ENCODE measurements at places on chromosomes 7 and 10.

- DNase-seq: no peak
Measured at GRCh38 chr10:81065474-81065873, 527.8 kb downstream of the SH2D4B start.

GRCh38 chr7:128833148-128833945, 3.1 kb downstream of the FLNC start:
- no peak for DNase-seq

- no peak for DNase-seq
Measured at GRCh38 chr7:116592041-116592355, 67.2 kb downstream of the CAV1 start.

DNA sequence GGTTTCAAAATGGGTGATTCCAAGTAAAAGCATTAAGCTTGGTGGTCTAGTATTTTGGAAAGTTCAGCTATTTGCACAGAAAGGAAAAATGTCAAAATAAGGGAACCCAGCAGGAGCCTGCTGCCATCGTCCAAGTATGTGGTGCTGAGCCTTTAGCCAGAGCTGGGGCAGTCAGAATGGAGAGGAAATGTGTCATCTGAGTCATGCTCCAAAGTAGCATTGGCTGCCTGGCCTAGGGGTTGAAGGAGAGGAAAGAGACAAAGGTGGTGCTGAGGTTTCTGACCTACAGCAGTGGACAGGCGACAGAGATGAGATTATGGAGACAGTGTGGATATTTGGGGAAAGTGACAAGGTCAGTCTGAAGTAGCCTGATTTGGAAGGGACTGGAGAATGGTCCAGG, 103.9 kb downstream of the PLCE1 start:
- no peak for DNase-seq

Data from CD4-positive, alpha-beta T cell treated with Interleukin-6 at 100 ng/mL for 8 hours (primary cell).